ENCODE measurements at places on chromosomes 1 and 21.

GRCh38 chr1:224879162-224879803, 50.2 kb upstream of the DNAH14 start:
- DNase-seq, result no peak

- DNase-seq, result peak; percentile 75
These were observed 2.5 kb upstream of the SAMD11 start for GRCh38 chr1:921011-921837.

GRCh38 chr1:24779689-24780464, 34.6 kb downstream of the CLIC4 start:
- DNase-seq, result no peak

GRCh38 chr1:23118957-23119792, 49.5 kb downstream of the LUZP1 start:
- peak; percentile 78 for DNase-seq

- DNase-seq, result no peak
These were observed 201.0 kb downstream of the NRIP1 start for GRCh38 chr21:14863745-14864210.

DNA sequence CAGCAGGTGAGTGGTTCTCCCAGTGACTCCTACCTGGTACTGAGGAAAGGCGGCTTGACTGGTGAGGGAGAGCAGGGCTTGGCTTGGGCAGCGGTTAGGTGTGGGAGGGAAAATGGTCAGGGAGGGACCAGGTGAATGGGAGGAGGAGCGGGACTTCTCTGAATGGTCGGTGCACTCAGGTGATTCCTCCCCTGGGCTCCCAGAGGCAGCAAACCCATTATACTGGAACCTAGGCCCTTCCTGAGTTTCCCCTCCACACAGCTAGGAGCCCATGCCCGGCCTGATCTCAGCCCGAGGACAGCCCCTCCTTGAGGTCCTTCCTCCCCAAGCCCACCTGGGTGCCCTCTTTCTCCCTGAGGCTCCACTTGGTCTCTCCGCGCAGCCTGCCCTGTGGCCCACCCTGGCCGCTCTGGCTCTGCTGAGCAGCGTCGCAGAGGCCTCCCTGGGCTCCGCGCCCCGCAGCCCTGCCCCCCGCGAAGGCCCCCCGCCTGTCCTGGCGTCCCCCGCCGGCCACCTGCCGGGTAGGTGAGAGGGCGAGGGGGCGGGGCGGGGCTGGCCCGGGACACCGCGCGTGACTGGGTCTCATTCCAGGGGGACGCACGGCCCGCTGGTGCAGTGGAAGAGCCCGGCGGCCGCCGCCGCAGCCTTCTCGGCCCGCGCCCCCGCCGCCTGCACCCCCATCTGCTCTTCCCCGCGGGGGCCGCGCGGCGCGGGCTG, 2.3 kb downstream of the ARTN start:
- no peak for DNase-seq

GRCh38 chr1:222225316-222225691, 322.6 kb downstream of the HHIPL2 start:
- no peak for DNase-seq

- DNase-seq, result peak; percentile 19
These were observed 55.1 kb downstream of the DISP3 start for GRCh38 chr1:11533790-11534787.

- no peak for DNase-seq
These were observed 70.1 kb downstream of the CASZ1 start for GRCh38 chr1:10726355-10726754.

DNA sequence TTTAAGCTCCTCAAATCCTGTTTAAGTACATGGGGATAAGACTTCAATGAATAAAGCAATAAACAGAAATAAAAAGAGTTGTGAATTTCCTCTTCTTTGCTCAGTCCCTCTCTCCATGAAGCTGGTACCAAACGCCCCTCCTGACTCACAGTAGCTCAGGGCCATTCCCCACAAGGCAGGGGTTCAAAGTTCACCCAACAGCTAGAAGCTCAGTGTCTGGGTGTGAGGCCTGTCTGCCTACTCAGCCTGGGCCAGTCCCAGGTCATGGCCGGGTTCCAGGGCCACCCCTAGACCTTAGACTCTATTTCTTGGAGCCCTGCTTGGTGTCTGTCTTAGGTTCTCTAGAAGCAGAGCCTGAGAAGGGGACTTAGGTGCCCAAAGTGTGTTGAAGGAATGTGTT, 251.5 kb downstream of the GRIK3 start:
- DNase-seq, result no peak

DNA sequence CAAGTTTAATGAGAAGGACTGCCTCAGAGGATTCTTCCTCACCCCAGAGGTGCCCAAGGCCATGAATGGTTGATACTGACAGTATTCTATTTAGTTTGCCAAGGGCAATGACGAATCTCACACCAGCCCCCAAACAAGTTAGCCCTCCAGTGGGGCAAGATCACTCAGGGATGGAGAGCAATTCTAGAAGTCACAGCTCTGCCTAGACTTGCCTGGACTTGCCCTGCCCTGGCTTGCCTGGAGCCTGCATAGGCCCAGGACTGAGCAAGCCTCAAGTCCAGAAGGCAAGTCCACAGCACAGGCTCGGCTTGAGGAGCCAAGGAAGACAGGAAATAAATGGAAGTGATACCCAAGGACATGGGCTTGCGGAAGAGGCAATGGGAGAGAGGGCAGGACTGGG, 39.5 kb upstream of the RGS16 start:
- DNase-seq, result no peak

DNA sequence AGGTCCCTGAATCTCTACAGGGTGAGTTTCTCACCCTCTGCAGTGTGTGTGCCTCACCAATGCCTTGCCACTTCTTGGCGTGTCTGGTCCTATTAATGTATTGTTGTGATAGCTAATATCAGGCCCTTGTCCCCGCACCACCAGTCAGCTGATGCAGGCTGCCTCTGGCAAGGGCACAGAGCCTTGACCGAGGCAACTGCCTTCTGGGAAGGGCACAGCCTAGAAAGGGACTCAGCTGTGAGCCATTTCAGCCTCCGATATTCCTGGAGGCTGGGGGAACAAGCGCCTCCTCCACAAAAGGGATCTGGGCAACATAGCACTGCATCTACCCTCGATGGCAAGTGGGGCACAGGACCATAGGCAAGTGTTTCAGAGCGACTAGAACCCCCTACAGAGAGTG, 27.0 kb downstream of the IL10RB start:
- no peak for DNase-seq

DNA sequence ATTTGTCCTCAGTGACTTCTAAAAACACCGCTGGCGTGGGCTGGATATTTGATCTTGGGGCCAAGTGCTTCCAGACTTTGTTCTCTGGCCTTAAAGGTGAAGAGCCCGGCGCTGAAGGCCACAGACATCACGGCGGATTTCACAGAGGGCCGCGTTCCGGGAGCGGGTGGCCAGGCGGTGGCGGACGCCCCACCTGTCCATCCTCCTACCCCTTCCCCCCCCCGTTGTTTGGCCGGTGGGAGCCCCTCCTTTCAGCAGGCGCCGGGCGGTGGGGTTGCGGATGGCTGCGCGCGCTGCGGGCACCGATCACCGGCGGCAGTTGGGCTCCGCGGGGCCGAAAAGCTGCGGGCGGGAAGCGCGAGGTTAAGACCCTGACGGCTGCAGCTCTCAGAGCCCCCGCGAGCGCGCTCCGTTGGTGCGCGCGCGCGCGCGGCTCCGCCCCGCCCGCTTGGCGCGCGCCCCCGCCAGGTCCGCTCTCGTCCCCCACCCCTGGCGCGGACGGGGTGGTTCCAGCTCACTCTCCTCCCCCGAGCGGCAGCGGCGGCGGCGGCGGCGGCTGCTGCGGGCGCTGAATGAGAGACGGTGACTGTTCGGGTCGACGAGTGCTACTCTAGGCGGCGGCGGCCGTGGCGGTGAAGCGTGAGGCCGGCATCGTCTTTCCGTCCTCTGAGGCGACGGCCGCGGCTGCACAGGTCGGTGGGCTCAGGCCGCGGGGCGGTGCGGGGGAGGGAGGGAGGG, at the start of gene RALGPS2:
Gene RALGPS2, plus strand, starts transcription at position 517 of the 738 bp plus-strand sequence. CDS start 51,521 bp downstream, outside the sequence.
- peak; percentile 85 for DNase-seq

DNA sequence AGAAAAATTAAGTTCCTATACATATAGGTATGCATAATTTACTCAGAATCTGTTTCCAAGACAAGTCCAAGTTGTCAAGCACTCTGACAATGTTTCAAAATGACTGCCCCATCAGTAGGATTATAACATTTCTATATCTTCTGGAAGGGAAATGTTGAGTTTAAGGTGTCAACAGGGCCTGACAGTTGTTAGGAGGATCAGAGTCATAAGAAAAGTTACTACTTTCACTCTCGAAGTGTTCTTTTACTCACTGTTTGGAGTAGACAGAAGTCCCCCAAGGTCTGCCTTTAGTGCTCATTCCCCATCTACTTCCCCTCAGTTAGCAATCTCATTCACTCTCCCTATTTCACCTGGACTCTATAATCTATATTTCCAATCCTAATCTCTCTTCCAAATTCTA, 20.6 kb upstream of the MAGI3 start:
- no peak for DNase-seq

- no peak for DNase-seq
These were observed 298.7 kb downstream of the LRRIQ3 start for GRCh38 chr1:73899311-73899710.

DNA sequence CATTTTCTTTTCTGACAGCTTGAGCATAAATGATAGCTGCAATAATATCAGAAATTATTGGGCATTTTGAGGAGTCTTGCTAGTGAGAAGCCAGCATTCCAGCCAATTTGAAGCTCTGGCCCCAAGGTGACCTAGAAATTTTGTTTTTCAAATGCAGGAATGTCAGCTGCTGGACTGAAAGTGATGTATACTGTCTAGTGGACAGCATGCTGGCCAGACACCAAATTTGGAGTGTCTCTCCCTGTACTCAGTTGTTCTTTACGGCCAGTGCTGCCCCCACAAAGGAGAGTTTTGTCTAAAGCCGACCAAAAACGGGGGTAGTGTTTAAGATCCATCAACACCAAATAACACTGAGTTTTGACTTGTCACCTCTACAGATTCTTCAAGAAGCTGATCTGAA, 5.2 kb downstream of the RGS7 start:
- DNase-seq, result no peak

- DNase-seq, result no peak
These were observed 516.9 kb downstream of the AMY1C start for GRCh38 chr1:104266612-104267011.

- no peak for DNase-seq
These were observed 33.0 kb upstream of the S100A7 start for GRCh38 chr1:153493343-153493960.

DNA sequence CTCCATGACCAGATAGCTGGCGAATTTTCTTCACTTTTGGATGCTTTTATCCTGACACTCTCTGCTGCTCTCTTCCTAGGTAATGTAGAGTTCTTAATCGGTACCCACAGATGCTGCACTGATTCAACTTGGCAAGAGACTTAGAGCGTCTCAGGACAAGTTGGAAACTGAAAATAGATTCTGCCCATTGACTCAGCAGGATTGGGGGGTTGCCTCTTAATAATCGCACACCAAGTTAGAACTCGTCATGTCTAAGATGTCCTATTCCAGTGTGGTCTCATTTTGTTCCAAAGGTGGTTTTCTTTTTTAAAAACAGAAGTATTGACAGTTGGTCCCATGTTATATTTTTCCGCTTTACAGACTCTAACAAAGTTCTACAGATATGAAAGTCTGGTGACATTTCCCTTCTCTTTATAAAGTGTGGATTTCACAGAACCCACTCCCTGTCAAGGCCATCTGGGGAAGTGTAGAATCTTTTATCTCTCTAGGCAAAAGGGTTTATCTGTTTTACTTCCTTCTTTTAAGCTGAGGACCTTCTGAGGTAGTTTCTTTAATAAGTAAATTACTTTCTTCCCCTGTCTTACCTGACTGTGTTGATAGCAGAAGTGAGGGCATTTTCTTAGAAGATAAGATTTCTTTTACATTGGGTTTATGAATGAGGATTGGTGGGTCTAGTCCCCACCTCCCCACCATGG, 12.1 kb upstream of the DIPK1A start:
- no peak for DNase-seq

GRCh38 chr1:41024953-41025352, 3.4 kb upstream of the SLFNL1 start:
- no peak for DNase-seq

DNA sequence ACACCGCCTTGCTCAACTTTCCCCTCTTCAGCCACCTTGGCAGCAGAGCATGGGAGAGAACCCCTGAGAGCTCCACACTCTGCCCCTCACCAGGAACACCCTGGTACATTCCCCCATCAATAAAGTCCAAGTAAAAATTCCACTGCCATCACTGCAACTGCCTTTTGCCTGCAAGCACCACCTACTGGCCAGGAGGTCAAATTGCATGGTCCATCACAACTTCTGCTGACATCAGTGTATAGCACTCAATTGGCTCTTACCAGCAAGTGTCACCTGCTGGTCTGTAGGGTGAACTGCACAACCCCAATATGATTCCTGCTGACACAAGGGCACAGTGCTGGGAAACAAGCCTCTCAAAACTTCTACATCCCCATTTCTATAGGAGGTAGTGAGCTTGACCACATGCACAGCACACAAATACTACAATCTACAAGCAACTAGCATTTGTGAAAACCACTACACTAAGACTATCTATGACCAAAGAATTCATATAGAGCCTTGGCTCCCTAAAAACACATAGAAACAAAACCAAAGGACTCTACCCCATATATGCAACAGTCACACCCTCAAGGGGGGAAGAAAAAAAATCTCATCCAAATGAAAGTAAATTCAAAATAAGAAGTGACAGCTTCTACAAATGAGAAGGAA, 69.2 kb downstream of the FASLG start:
- DNase-seq, result peak; percentile 75

DNA sequence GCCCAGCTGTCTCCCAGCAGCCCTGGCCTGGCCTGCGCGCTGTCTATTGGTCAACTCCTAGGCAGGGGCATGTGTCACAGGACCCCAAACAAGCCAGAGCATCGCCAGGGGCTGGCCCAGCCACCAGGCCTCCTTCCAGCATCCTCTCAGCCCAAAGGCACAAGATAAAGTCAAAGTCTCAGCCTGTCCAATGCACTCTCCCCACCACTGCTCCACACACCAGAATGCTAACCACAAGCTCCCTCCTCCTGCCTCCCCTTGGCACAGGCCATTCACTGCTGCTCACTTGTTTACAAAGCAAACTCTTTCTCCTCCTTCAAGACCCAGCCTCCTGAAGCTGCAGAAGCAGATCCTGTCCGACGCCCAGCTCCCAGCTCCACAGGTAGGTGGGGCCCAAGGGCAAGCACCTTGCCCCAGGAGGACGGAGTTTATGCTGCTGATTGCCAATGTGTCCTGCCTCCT, 133.4 kb downstream of the DMRTB1 start:
- DNase-seq, result peak; percentile 58

DNA sequence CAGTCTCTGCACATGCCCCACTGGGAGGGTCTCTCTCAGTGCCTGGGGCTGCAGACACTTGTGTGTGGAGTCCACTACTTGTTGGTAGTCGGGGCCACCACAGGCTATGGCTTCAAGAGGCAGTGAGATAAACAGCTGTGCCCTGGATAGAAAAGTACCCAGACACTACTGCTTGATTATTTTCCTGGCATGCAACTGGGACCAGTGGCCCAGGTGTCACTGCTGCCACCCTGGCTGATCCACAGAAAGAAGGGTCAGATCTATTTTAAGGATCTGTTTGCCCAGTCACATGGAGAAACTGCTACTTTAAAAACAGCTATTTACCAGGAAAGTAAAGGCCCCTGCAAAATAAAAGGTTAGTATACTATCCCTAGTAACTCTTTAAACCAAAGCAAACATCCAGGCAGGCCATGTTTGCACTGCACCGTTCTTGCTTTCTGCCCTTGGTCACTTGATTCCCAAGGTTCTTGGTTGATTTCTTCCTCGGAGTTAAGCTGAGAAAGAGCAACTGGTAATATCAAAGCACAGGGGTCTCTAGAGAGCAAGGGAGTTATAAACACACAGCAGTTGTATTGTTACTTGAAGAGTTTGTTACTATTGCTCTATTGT, 99.9 kb downstream of the GLUL start:
- no peak for DNase-seq

Data from activated effector memory CD4-positive, alpha-beta T cell treated with anti-CD3 and anti-CD28 coated beads, Interleukin-2, amount 50 U/mL, for 16 hours (primary cell).